ENCODE measurements at places on chromosomes 11 and 22.

- no peak for DNase-seq
Observed at GRCh38 chr11:31366795-31367194, 2.7 kb downstream of the DCDC1 start.

DNA sequence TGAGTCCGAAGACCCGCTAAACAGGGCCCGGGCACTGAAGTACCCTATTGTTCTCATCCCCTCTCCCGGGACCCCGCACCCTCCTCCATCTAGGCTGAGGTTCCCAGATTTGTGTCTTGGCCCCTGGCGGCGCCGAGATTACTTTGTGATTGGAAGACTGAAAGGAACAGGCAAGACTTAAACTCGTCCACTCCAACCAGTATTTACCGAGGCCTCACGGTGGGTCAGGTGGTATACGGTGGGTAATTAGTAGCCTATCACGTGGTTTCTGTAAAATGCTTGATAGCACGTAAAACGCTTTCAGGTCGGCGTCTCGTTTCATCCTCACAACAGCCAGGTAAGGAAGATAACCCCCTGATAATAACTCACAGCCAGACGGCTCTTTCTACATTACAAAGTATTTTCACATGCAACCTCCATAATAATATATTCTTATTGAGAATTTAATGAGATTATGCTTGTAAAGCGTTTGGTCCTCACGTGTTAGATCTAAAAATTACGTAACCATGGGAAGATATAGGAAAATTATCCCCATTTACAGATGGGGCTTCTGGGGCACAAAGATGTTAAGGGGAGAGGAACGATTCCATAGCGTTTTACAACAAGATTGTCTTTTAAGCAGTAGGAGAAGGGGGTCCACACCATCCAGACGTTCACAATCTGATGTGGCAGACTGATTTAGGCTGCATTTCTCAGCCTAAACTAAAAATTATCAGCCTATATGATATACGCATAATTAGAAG is 642 bp upstream of the PIK3C2A start:
- no peak for DNase-seq

- DNase-seq: no peak
Observed at GRCh38 chr11:33405834-33406602, 148.8 kb downstream of the HIPK3 start.

DNA sequence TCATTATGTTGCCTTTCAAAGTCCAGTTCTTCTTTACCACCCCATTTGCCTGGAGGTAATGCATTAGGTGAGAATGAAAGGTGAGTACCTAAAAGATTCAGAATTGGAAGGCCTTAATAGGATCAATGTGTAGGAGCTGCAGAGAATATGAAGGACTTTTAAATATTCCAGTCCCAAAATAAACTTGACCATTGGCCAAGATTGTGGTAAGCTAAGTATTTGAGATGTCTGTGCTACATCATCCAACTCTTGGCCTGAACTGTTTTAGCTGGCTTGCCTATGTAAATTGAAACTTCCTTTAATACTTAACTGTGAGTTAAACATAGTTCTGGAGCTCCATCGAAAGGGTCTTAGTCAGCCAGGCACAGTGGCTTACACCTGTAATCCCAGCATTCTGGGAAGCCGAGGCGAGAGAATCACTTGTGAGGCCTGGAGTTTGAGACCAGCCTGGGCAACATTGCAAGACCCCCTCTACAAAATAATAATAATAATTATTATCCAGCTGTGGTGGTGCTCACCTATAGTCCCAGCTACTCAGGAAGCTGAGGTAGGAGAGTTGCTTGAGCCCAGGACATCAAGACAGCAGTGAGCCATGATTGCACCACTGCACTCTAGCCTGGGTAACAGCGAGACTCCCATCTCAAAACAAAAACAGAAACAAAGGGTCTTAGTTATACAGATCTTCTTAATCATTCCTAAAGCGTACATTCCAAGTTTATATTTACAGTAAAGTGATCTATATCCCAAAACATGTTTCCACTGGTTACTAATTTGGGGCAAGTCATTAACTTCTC is 29.8 kb downstream of the MTMR3 start:
- DNase-seq: peak; percentile 85

GRCh38 chr22:38230108-38230825 is 28.5 kb downstream of the MAFF start:
- DNase-seq: no peak

GRCh38 chr11:44285756-44286155 is 24.2 kb downstream of the ALX4 start:
- DNase-seq: no peak

- no peak for DNase-seq
Observed at GRCh38 chr11:102527041-102527440, 3.5 kb downstream of the MMP7 start.

DNA sequence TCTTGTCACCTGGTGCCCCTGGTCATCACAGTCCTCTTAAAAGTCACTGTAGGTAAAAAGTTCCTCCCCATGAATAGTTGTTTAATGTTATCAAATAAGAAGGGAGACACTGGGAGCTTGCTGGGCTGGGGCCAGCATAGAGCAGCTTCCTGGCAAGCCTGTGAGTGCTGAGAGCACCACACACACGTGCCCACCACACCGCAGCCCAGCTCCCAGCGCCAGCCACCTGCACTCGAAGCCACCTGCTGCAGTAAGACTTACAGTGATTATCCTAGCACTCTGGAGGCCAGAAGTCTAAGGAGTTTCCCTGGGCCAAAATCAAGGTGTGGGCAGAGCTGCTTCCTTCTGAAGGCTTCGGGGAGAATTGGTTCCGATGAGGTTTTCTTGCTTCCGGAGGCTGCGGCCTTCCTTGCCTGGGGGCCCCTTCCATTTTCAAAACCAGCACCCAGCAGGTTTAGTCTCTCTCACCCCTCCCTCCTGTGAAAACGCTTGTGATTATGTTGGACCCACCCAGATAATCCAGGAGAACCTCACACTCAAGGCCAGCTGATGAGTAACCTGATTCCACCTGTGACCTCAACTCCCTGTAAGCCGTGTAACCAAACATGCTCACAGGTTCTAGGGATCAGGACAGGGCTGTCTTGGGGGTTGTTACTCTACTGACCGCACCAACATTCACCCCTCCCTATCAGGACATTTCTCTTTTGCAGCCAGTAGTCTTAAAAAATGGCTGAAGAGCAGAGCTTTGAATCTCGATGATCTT is 687.2 kb downstream of the TBC1D22A start:
- DNase-seq: no peak

GRCh38 chr11:60530454-60531100 is 15.4 kb downstream of the MS4A13 start:
- no peak for DNase-seq

- DNase-seq: no peak
Observed at GRCh38 chr11:122593473-122594420, 61.8 kb upstream of the UBASH3B start.

- no peak for DNase-seq
Observed at GRCh38 chr11:69131121-69131566, 24.6 kb upstream of the SMIM38 start.

DNA sequence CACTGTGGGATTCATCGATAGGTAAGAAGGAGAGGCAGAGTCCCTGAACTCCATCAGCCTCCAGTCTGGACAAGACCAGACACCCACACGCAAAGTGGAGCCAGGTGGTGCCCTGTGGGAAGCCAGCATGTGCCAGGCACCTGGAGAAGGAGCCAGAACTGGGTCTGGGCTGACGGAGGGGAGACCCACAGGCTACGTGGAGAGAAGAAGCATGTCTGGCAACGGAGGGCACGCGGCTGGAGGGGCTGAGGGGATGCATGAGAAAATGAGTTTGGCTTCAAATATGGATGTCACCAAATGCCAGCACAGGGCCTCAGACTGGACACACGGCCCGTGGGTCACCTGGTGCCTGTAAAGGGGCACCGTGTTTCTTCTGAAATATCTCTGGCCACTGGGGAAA is 55.7 kb downstream of the LINC01488 start:
- DNase-seq: no peak

GRCh38 chr11:78577495-78577894 is 2.8 kb upstream of the NARS2 start:
- DNase-seq: no peak

GRCh38 chr22:34943830-34944229 is 122.1 kb upstream of the ISX start:
- no peak for DNase-seq

- no peak for DNase-seq
Observed at GRCh38 chr22:42747701-42748513, 27.2 kb upstream of the A4GALT start.

DNA sequence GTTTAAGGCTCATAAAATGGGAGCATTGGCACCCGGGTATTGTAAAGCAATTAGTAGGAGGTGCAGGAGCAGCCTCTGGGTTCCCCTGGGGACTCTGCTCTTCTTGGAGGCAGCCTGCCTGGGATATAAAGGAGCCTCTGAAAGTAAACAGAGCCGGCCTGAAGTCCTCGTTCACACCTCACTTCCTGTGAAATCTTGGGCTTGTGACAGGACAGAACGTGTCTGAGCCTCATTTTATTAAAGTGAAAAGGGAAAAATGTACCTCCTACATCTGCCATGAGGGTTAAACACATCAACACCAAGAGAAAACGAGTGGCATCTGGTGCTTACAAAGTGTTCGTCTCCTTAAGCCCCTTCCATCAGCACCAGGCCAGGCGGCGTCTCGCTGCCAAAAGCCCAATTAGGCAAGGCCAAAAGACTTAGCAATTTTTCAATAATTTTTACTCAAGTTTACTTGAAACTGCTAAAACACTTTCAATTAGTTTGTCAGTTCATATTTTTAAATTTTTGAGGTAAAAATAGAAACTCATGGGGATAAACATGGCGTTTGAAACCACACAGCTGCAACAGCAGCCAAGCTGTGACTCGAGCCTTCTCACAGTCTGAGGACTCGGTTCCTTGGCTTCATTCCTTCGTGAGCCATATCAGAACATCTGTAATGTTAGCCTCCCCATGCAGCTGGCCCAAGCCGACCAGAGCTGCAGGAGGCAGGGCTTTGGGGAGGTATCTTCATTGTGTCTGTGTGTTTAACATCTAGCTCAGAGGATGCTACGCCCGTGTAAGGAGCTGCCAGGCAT is 33.6 kb downstream of the MAP6 start:
- DNase-seq: no peak

GRCh38 chr11:61702701-61703312 is 22.6 kb downstream of the DAGLA start:
- no peak for DNase-seq

DNA sequence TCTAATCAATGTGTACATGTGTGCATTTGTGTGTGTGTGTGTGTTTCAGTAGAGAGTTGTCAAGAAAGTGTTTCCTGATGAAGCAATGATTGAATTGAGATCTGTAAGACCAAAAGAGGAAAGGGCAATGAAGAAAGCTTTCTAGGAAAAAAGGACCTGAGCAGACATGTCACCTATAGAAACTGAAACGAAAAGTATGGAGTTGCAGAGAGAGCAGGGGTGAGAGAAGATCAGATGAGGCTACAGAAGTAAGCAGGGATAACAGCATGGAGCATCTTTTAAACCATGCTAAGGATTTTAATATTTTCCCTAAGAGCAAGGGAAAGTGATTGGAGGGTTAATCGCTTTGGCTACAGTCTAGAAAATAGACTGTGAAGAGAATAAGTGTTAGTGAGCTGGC is 1459.4 kb upstream of the TENM4 start:
- no peak for DNase-seq

GRCh38 chr11:70872955-70873735 is 379.2 kb downstream of the SHANK2 start:
- no peak for DNase-seq

GRCh38 chr11:82978422-82979099 is 77.0 kb downstream of the DDIAS start:
- peak; percentile 32 for DNase-seq

- no peak for DNase-seq
Observed at GRCh38 chr11:119783466-119784400, 54.7 kb upstream of the NECTIN1 start.

- no peak for DNase-seq
Observed at GRCh38 chr22:25404928-25405816, 159.3 kb upstream of the GRK3 start.

Measured in AG04450 (cell line).